ENCODE measurements at places on chromosomes 12 and 14. TPM values are rescaled to one million over a fixed set of nuclear protein-coding genes. Genes with fewer than 3 reads are reported as not detected.

The FGD6 gene
- total RNA-seq: 17.3 TPM

DNA sequence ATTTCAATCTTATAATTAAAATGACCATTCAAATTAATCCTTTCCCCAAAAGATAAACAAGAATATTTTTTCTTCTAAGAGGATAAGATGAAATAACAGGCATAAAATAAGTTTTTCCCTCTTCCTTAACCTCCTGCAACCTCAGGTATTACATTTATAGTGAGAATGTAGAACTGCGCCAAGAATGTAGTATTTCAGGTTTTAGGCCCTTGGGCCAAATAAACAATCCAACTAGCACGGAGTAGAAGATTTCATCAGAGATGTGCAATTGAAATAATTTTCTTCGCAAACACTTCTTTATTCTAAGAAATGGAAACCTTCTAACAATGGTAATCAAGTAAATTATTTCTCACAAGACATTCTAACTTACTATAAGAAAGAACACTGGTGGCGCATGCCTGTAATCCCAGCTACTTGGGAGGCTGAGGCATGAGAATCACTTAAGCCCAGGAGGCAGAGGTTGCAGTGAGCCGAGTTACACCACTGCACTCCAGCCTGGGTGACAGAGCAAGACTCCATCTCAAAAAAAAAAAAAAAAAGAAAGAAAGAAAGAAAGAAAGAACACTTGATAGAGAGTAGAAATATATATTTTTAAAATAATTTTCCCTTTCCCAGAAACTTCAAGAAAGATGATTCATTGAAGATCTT lies 100.8 kb downstream of the TAOK3 start:
- DNase-seq: no peak

The KRT85 gene
- total RNA-seq: not detected

DNA sequence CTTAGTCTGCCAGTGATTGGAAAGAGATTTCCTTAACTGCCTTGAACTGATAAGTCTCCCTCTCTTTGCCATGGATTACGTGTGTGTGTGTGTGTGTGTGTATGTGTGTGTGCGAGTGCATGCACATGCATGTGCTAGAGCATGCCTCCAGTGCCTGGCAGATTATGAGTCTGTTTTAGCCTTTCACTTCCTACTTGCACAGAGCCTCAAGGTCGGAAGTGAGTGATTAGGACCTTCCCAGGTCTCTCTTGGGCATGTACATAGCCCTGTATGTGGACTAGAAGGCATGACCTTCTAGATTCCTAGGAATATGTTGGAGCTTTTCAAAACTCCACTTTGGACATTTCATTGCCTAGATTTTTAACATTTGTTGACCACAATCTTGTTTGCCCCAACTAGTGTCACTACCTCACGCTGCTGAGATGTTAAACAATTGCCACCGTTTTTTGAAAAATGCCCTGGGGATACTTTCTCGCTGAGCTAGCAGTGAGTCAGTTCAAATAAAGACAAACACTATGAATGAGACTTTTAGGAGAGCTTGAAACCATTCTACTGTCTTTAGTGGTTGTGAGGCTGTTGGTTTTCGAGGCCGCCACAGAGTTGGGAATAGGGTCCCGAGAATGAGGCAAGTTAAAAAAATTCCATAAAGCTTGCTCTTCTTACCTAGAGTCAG lies 28.2 kb downstream of the KIAA0586 start:
- no peak for DNase-seq

- DNase-seq: no peak
Measured at GRCh38 chr14:99248761-99249171, 23.2 kb downstream of the BCL11B start.

DNA sequence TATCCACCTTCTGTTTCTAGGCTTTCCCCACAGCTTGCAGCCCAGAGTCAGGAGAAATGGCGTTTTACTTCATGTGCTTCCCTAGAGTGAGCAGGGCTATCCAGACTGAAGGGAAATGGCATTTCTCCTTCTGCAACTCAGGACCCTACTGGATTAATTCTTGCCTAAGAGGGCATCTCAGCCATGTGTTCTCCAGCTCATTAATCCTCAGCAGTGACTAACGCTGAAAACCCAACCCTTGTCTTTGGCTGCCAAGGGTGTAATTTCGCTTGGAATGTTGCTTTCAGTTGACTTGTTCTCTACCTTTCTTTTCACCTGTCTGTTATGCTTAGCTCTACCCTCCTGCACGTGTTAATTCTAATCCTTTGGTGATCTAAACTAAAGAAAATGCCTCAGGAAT lies 21.0 kb upstream of the EMP1 start:
- DNase-seq: no peak

GRCh38 chr14:102591372-102591943 lies 991 bp upstream of the RCOR1 start:
- DNase-seq: peak; percentile 71

- DNase-seq: no peak
Measured at GRCh38 chr14:85620947-85621346, 91.0 kb downstream of the FLRT2 start.

All from left lung (tissue), 14 donors.